H7 (cell line): ENCODE measurements at places on chromosomes 11 and 22. TPM values are rescaled to one million over a fixed set of nuclear protein-coding genes. Genes with fewer than 3 reads are reported as not detected.

Gene TRIM6
- total RNA-seq, result 27.4 and 40.6 TPM in 2 replicates

Gene IFITM10
- total RNA-seq, result 0.42 and 0.74 TPM in 2 replicates

Gene PTPMT1
- total RNA-seq, result 83.9 and 95.1 TPM in 2 replicates

Gene FERMT3
- total RNA-seq, result 0.15 and 0.80 TPM in 2 replicates

Gene MS4A7
- total RNA-seq, result not detected in 2 replicates

Gene CNIH2
- total RNA-seq, result 3.5 and 12.0 TPM in 2 replicates

Gene TESMIN
- 63.7 and 91.0 TPM in 2 replicates for total RNA-seq

Gene TEX12
- 0.21 TPM in 1 of 2 replicates, not detected in the other for total RNA-seq

Gene DGAT2
- 1.1 and 1.3 TPM in 2 replicates for total RNA-seq

Gene SLC22A6
- not detected in 2 replicates for total RNA-seq

Gene TYR
- total RNA-seq, result not detected in 2 replicates

Gene MB
- 0.35 and 0.70 TPM in 2 replicates for total RNA-seq

Gene TMEM45B
- total RNA-seq, result 0.73 TPM in 1 of 2 replicates, not detected in the other

Gene MPEG1
- total RNA-seq, result not detected in 2 replicates

Gene BET1L
- 21.5 and 23.7 TPM in 2 replicates for total RNA-seq

Gene ALDH3B1
- total RNA-seq, result 0.35 and 0.37 TPM in 2 replicates

Gene ASPHD2
- total RNA-seq, result 6.2 and 7.4 TPM in 2 replicates

Gene GNAZ
- total RNA-seq, result 18.0 and 24.4 TPM in 2 replicates

Gene KRTAP5-6
- not detected in 2 replicates for total RNA-seq

Gene LINC01488
- not detected in 2 replicates for total RNA-seq

Gene B3GAT3
- total RNA-seq, result 49.9 and 58.3 TPM in 2 replicates

Gene DEUP1
- total RNA-seq, result not detected in 2 replicates

Gene OR51B2
- total RNA-seq, result not detected in 2 replicates

Gene SMC1B
- total RNA-seq, result 0.07 TPM in 1 of 2 replicates, not detected in the other

Gene HTR3A
- total RNA-seq, result 2.0 and 5.4 TPM in 2 replicates

Gene P2RX6
- total RNA-seq, result 0.26 and 0.31 TPM in 2 replicates

Gene ADAMTS15
- 0.85 and 1.1 TPM in 2 replicates for total RNA-seq

Gene SLC15A3
- total RNA-seq, result 2.7 and 6.1 TPM in 2 replicates

Gene CHRM4
- total RNA-seq, result 0.14 TPM in 1 of 2 replicates, not detected in the other

Gene TMEM86A
- 0.70 and 1.5 TPM in 2 replicates for total RNA-seq

Gene FAT3
- total RNA-seq, result 8.5 and 10.7 TPM in 2 replicates

Gene NPAS4
- 0.04 TPM in 1 of 2 replicates, not detected in the other for total RNA-seq

Gene C11orf97
- not detected in 2 replicates for total RNA-seq

Gene BTG4
- not detected in 2 replicates for total RNA-seq
